Activated CD8-positive, alpha-beta memory T cell treated with anti-CD3 and anti-CD28 coated beads, Interleukin-2, amount 10 ng/mL, durations not matched to agents 7 days and 5 days (primary cell): ENCODE measurements at places on chromosomes 11 and 22. TPM values are rescaled to one million over a fixed set of nuclear protein-coding genes. Genes with fewer than 3 reads are reported as not detected.
A peak's percentile ranks its signal among the peaks of the same experiment; 100 is the strongest.

DNA sequence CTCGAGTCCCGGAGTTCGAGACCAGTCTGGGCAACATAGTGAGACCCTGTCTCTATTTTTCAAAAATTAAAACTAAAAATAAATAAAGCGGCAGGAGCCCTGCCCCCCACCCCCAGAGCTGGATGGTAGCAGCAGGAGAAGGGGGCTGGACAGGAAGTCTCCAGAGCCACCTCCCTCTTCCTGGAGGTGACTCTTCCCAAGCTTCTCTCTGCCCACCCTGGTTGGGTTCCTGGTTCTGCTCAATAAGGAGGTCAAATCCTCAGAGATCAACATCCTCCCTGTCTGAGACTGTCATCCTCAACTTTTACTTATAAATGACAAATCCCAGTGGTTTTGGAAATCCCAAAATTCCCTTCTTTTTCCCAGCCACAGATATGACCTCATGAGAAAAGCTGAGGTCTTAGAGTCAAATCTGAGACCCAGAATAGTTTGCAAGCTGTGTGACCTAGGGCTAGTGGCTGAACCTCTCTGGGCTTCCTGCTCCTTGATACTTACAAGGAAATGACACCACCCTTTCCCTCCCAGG, 987 bp downstream of the C1QTNF6 start:
- H3K36me3 ChIP-seq = peaks cover 14% of the 10 kb centered on the region
- DNase-seq = no peak
- H3K27me3 ChIP-seq = no peaks in the 10 kb centered on the region
- peaks cover 64% of the 10 kb centered on the region for H3K4me1 ChIP-seq
- no peak overlapping the region for H3K4me3 ChIP-seq

- H3K4me3 ChIP-seq = no peak overlapping the region
- no peak for DNase-seq
- H3K4me1 ChIP-seq = no peaks in the 10 kb centered on the region
- no peaks in the 10 kb centered on the region for H3K27me3 ChIP-seq
- H3K27ac ChIP-seq = no peak overlapping the region
Observed at GRCh38 chr11:9527481-9528135, 45.9 kb upstream of the WEE1 start.

DNA sequence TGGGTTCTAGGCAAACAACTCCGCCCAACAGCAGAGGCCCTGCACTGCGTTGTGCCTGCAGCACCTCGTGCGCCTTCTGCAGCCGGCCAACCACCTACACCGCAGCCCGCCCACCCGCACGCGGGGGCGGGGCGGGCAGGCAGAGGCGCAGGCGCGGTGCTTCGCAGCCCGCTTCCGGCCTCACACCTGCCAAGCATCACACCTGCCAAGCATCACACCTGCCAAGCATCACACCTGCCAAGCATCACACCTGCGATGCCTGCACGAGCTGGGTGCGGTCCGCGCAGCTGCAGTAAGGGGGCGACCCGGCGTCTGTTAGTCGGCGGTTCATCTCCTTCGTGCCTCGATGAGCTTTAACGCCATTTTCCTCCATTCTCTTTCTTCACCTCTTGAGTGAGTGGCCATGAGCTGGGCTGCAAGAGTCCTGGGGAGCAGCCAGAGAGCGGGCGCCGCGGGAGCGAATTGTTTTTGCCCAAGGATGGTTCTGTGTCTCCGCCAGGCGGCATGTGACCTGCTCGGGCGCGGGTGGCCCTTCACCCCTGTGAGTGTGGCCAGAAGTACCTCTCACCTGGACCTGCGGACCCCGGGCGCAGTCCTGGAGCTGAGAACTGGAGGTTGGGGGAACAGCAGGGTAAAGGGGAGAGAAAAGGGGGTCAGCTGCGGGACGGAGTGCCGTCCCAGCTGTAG, at the start of gene LDHAL6A:
Gene LDHAL6A (plus strand): TSS at position 171 of the 687 bp plus-strand sequence. CDS start 825 bp downstream, outside the sequence.
- H3K4me3 ChIP-seq = no peak within 1 kb of the TSS
- H3K4me1 ChIP-seq = peaks cover 6% of the 10 kb centered on the region
- peaks cover under 1% of the 10 kb centered on the region for H3K27me3 ChIP-seq
- H3K36me3 ChIP-seq = no peaks in the 10 kb centered on the region

DNA sequence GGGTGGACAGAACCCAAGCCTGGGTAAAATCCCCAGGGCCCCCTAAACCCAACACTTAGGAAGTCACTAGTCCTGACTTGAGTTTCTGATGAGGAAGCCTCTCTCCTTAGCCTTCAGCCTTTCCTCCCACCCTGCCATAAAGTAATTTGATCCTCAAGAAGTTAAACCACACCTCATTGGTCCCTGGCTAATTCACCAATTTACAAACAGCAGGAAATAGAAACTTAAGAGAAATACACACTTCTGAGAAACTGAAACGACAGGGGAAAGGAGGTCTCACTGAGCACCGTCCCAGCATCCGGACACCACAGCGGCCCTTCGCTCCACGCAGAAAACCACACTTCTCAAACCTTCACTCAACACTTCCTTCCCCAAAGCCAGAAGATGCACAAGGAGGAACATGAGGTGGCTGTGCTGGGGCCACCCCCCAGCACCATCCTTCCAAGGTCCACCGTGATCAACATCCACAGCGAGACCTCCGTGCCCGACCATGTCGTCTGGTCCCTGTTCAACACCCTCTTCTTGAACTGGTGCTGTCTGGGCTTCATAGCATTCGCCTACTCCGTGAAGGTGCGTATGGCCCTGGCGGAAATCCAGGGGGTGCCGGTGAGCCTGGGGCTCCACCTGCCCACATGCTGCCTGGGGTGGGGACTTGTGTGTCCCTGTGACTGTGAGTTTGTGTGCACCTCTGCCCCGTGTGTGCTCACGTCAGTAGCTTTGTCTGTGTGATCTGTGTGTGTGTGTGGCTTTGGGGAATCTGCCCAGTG, at the start of gene IFITM1:
Gene IFITM1 (plus strand): TSS at position 254 of the 767 bp plus-strand sequence. CDS start 131 bp downstream, at position 385.
- no peaks in the 10 kb centered on the region for H3K27me3 ChIP-seq
- H3K27ac ChIP-seq = peak within 1 kb of the TSS; percentile 99
- peak; percentile 89 for DNase-seq
- peak within 1 kb of the TSS; percentile 97 for H3K4me3 ChIP-seq
- H3K4me1 ChIP-seq = peaks cover 38% of the 10 kb centered on the region
- peaks cover 50% of the 10 kb centered on the region for H3K36me3 ChIP-seq

DNA sequence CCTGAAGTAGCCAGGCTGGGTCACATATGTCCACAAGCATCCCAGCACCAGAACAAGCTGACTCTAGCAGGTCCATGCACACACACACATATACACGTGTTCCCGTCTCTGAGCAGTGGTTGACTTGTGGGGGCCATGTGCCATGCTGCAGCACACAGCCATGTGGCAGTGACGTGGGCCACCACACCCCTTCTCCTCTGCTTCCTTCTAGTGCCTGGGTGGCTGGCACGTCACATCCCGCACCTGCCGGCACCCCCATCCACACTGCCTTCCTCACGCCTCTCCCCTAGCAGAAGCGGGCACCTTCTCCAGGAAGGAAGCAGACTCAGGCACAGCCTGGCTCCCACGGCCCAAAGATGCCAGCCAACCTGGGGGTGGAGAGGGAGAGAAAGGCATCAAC, 9.5 kb downstream of the SYT7 start:
- no peak overlapping the region for H3K4me3 ChIP-seq
- no peak overlapping the region for H3K27ac ChIP-seq
- no peaks in the 10 kb centered on the region for H3K36me3 ChIP-seq
- H3K4me1 ChIP-seq = no peaks in the 10 kb centered on the region
- DNase-seq = no peak
- peaks cover 16% of the 10 kb centered on the region for H3K27me3 ChIP-seq

The YPEL4 gene
- 1.0 TPM for total RNA-seq

DNA sequence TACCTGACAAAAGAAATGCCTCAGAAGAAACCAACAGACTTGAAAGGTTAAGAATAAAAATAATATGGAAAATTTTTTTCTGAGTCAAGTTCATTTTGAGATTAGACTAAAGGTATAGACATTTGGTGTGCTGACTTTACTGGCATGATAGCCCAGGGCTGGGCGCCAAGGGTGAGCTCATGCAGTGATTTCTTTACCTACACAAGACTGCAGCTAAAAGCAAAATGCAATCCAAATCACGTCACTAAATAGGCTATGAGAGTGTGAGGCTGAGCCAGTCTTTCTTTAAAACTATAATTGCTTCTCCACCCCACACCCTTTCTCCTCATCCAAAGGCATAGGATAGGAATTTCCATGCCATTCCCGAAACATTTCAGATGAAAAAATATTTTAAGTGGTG, 196.5 kb downstream of the FAM76B start:
- H3K4me3 ChIP-seq = no peak overlapping the region
- peaks cover 3% of the 10 kb centered on the region for H3K27me3 ChIP-seq
- no peak overlapping the region for H3K27ac ChIP-seq
- H3K36me3 ChIP-seq = no peaks in the 10 kb centered on the region

GRCh38 chr11:125448136-125448535, 47.9 kb downstream of the FEZ1 start:
- no peaks in the 10 kb centered on the region for H3K36me3 ChIP-seq
- H3K4me3 ChIP-seq = no peak overlapping the region
- no peak overlapping the region for H3K27ac ChIP-seq
- peaks cover 3% of the 10 kb centered on the region for H3K27me3 ChIP-seq
- peaks cover 1% of the 10 kb centered on the region for H3K4me1 ChIP-seq
- DNase-seq = no peak

- no peak overlapping the region for H3K27ac ChIP-seq
- no peak for DNase-seq
- no peak overlapping the region for H3K4me3 ChIP-seq
Observed at GRCh38 chr11:19894404-19894803, 181.8 kb downstream of the NAV2 start.

DNA sequence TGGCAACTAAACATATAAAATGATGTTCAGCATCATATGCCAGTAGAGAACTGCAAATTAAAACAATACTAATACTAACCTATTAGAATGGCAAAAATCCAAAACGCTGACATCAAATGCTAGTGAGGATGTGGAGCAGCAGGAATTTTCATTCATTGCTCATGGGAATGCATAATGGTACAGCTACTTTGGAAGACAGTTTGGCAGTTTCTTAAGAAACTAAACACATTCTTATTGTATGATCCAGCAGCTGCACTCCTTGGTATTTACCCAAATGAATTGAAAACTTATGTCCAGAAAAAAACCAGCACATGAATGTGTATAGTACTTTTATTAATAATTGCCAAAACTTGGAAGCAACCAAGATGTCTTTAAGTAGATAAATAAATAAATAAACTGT, 258.0 kb downstream of the TENM4 start:
- H3K4me3 ChIP-seq = no peak overlapping the region
- no peaks in the 10 kb centered on the region for H3K36me3 ChIP-seq
- no peaks in the 10 kb centered on the region for H3K27me3 ChIP-seq
- no peak for DNase-seq
- no peak overlapping the region for H3K27ac ChIP-seq

GRCh38 chr11:21461701-21462100, 731.2 kb upstream of the ANO5 start:
- H3K27me3 ChIP-seq = no peaks in the 10 kb centered on the region
- H3K36me3 ChIP-seq = no peaks in the 10 kb centered on the region
- no peak overlapping the region for H3K4me3 ChIP-seq
- DNase-seq = no peak

- no peak overlapping the region for H3K27ac ChIP-seq
- no peaks in the 10 kb centered on the region for H3K36me3 ChIP-seq
- H3K4me3 ChIP-seq = no peak overlapping the region
- no peak for DNase-seq
- H3K27me3 ChIP-seq = no peaks in the 10 kb centered on the region
Observed at GRCh38 chr11:58133309-58134076, 8.2 kb upstream of the OR9I1 start.

DNA sequence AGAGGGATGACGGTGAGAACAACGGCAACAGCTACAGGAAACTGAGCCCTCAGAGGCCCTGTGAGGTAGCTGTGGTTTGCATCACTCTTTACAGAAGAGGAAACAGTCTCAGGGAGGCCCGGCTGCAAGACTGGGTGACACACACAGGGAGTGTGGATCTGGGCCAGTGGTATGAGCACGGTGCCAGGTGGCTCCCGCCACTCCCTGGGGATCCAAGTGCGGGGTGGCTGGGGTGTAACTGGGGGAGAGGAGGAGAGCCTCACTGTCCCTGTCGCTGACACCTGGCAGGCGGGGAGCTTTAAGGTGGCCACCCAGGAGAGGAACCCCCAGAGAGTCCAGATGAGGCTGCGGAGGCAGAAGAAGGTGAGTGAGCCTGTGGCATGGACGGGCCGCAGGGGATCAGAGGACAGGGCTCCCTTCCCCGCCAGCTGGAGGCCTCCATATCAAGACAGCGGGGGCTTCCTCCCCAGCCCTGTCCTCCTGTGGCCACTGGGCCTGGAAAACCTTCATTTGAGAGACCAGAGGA, 5.6 kb downstream of the RGL4 start:
- DNase-seq = peak; percentile 95
- H3K4me3 ChIP-seq = peak overlapping the region; percentile 90
- no peaks in the 10 kb centered on the region for H3K27me3 ChIP-seq
- H3K27ac ChIP-seq = peak overlapping the region; percentile 100
- peaks cover 52% of the 10 kb centered on the region for H3K4me1 ChIP-seq
- H3K36me3 ChIP-seq = peaks cover 55% of the 10 kb centered on the region

DNA sequence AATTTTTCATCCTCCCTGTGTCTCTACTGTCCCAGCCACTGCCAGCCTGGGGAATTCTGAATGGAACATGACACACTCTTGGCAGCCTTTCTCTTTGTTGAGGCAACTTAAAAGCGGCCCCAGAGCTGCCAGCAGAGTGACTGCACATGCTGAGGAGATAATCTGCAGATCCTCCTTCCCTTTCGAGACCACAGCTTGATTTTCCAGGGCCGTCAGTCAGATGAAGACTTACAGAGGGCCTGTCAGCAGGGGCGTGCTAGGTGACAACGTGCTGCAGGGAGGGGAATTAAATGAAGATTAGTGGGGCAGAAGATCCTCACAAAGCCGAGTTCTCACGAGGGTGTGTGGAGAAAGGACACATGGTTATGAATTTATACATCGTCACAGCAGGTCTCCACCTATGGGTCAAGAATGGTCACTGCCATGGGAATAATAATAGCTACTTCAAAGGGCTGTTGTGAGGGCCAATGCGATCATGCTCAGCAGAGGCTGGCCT, 193.5 kb upstream of the PITPNB start:
- no peaks in the 10 kb centered on the region for H3K36me3 ChIP-seq
- no peaks in the 10 kb centered on the region for H3K4me1 ChIP-seq
- H3K27ac ChIP-seq = no peak overlapping the region
- no peak overlapping the region for H3K4me3 ChIP-seq
- no peak for DNase-seq
- peaks cover 11% of the 10 kb centered on the region for H3K27me3 ChIP-seq

- H3K27me3 ChIP-seq = peaks cover 9% of the 10 kb centered on the region
- peak overlapping the region; percentile 94 for H3K27ac ChIP-seq
- DNase-seq = peak; percentile 83
- peak overlapping the region; percentile 65 for H3K4me3 ChIP-seq
- H3K4me1 ChIP-seq = peaks cover 37% of the 10 kb centered on the region
Observed at GRCh38 chr11:67614730-67615714, 8.3 kb downstream of the NDUFV1 start.

GRCh38 chr11:86869966-86870570, 69.7 kb downstream of the PRSS23 start:
- no peak overlapping the region for H3K27ac ChIP-seq
- H3K4me1 ChIP-seq = no peaks in the 10 kb centered on the region
- no peak overlapping the region for H3K4me3 ChIP-seq
- peak; percentile 61 for DNase-seq

DNA sequence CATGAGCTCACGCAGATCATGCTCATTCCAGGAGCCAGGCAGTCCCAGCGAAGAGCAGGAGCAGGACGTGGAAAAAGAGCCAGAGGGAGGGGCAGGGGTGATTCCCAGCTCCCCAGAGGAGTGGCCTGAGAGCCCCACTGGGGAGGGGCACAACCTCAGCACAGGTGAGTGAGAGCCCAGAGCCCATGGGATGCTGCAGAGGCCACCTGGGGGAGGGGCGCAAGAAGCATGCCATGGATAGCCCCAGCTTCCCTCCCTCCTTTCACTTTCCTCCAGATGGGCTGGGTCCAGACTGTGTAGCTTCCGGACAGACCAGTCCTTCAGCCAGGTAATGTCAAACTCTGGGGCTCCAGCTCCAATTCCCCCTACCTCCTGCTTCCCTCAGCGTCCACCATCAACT, 6.2 kb downstream of the SMTNL1 start:
- H3K27ac ChIP-seq = no peak overlapping the region
- peaks cover 10% of the 10 kb centered on the region for H3K36me3 ChIP-seq
- DNase-seq = no peak
- H3K27me3 ChIP-seq = no peaks in the 10 kb centered on the region
- H3K4me3 ChIP-seq = no peak overlapping the region
- H3K4me1 ChIP-seq = peaks cover 15% of the 10 kb centered on the region
